ENCODE measurements at places on chromosomes 13 and 19.

- no peak for DNase-seq
Measured at GRCh38 chr19:33558856-33559255, 37.3 kb upstream of the PEPD start.

- DNase-seq, result no peak
Measured at GRCh38 chr19:44891016-44891882, at the start of gene TOMM40. TSS of gene TOMM40 (plus strand) at chr19:44891254. CDS start at chr19:44891416, 162 bp downstream.

DNA sequence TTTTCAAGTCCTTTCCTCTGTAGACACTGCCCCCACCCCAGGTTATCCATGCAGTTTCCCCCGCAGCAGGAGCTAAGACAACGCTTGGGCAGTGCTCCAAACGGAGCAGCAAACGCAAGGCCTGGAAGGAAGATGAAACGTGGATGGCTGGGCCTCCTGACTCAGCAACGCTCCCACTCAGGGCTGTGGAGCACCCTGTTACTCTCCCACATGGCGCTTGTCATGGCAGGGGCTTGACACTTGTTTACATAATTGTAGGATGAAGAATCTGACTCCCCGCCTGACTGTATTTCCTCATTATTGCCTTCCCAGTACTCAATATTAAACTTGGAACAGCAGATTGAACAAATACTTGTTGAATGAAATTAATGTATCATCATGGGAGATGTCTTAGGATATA lies 799 bp upstream of the C1QTNF9B start:
- no peak for DNase-seq

DNA sequence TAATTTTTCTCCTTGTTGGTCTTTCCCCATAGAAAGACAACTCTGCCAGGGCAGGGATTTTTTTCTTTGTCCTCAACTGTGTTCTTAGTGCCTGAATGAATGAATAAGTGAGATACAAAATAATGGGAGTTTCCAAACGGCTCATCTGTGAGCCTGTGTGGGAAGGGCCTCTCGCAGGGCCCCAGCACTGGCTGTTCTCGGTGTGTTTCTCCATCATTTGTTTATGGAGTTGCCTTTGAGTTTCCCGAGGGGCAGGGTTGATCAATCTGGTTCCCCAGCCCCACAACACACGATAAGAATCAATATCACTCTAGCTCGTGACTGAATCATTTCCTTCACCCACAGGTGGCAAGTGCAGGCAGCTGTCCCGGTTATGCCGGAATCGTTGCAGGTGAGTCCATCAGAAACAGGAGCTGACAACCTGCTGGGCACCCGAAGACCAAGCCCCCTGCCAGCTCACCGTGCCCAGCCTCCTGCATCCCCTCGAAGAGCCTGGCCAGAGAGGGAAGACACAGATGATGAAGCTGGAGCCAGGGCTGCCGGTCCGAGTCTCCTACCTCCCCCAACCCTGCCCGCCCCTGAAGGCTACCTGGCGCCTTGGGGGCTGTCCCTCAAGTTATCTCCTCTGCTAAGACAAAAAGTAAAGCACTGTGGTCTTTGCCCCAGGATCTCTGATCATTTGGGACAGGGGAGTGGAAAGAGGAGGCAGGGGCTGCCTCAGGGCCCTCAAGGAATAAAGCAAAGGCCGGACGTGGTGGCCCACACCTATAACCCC lies 14.9 kb downstream of the FXYD5 start:
- peak; percentile 53 for DNase-seq

- DNase-seq, result no peak
Measured at GRCh38 chr13:100824366-100824765, 149.8 kb upstream of the TMTC4 start.

DNA sequence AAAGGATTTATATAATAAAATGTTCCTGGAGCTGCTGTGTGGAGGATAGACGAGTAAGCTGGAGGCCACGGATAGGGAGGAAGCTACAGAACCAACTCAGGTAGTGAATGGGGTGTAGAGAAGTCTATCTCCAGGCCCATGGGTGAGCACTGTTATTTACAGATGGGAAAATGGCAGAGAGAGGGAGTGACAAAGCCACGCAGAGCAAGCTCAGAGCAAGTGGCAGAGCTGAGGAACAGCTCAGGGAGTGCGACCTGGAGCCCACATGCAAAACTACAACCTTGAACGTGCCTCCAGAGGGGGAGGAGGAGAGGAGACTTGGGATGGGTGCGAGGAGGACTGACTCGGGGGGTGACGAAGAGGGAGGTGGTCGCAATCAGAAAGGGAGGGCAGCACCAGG lies 13.4 kb upstream of the RSPH6A start:
- no peak for DNase-seq

GRCh38 chr19:40621966-40622772 lies 21.0 kb downstream of the LTBP4 start:
- DNase-seq, result no peak

DNA sequence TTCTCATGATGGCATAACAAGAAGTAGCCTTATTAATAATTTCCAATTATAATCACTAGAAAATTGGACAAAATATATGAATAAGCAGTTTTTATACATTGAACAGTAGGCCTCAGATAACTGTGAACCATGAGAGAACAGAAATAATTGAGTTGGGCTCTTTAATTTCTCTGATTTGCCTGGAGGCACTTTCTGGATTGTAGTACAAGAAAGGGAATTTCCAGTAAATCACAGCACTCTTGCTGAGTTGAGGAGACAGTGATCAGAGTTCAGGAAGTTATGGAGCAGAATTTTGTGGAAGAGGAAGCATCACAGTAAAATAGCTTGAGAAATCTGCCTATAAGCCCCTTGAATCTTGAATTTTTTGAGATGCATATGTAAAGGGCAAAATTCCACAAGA lies 216.2 kb downstream of the MAB21L1 start:
- DNase-seq, result no peak

DNA sequence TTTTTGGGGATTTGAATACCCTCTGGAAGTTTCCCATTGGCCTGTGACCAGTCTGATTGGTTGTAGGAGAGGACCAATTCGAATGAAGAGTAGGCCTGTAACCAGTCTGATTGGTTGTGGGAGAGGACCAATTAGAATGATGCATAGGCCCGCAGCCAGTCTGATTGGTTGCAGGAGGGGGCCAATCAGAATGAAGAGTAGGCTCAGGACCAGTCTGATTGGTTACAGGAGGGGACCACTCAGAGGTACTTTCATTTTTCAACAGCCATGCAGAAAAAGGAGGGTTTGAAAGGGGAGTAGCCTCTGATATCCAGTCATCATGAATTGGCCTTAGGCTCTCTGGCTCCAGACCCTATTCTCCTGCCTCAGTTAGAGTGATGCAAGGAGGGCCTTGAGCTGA lies 30.4 kb upstream of the SLC1A5 start:
- DNase-seq, result no peak

- no peak for DNase-seq
Measured at GRCh38 chr19:5222821-5223321, 117.7 kb downstream of the PTPRS start.

DNA sequence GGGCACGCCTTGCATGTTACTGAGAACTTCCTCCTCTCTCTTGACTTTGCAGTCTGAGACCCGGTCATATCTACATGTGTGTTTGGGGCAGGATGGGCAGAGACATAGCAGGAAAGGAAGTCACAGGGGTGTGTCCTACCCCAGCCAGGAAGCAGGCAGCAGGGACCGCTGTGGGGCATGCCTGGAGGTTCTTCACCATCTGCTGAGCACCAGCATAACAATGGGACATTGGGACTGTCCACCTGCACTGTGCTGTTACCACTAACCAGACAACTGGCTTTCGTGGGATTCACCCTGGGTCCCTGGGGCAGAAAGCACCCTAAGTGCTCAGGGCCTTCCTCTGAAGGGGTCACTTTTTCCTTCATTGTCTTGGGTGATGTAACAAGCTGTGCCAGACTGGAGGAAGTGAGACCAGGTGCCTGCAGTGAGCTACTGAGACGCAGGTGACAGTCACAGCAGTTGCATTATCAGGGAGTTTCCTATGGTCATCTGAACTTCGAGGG lies 2.6 kb upstream of the HAUS5 start:
- DNase-seq, result no peak

DNA sequence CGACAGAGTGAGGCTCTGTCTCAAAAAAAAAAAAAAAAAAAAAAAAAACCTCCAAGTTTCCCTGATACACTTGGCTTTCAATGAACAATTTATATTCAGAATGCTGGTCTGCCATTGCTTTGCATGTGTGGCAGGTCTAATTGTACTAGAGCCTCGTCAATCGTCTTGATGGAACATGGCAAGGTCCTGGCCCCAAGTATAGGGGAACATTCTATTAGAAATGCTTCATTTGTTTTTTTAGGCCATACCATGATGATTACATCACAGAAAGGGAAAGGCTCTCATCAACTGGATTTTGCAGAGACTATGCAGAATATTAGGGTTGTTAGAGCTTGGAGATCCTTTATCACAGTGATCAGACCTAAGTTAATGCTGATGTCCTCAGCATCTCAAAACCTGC lies 28.0 kb downstream of the SPRY2 start:
- DNase-seq, result no peak

DNA sequence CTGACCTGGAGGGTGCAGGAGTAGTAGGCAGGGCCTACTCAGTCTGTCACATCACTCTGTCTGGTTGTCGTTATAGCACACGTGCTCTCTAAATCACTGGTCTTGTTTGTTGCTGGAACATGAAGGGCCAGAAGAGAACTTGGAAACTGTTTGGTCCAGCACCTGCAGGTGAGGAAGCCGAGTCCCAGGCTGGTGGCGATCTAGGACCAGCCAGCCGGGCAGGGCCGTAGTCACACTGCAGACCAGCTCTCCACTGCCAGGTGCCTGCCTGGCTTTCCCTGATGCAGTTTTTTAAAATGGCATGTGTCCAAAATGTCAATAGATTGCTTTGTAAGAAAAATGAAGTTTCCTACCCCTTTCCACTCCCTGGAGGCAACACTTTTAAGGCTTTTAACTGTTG lies 53.7 kb downstream of the GGACT start:
- no peak for DNase-seq

DNA sequence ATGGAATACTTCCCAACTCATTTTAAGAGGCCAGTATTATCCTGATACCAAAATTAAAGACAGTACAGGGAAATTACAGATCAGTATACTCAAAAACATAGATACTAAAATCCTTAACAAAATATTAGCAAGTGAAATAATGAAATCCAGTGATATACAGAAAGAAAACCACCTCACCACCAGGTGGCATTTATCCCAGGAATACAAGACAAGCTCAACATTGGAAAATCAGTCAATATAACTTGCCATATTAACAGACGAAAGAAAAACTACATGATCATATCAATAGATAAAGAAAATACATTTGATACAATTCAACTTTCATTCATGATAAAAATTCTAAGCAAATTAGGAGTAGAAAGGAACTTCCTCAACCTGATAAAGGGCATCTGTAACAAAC lies 6.7 kb upstream of the GNA15 start:
- no peak for DNase-seq

- no peak for DNase-seq
Measured at GRCh38 chr13:41182231-41182630, 12.1 kb downstream of the KBTBD7 start.

GRCh38 chr13:52738719-52739467 lies 727 bp downstream of the CNMD start:
- DNase-seq, result peak; percentile 75

- DNase-seq, result no peak
Measured at GRCh38 chr19:42134535-42135070, 2.4 kb upstream of the POU2F2 start.

GRCh38 chr13:35961461-35962220 lies 169.5 kb downstream of the DCLK1 start:
- DNase-seq, result no peak

- DNase-seq, result peak; percentile 75
Measured at GRCh38 chr13:42393573-42394360, 121.8 kb downstream of the AKAP11 start.

GRCh38 chr19:1650650-1651567 lies 1.5 kb downstream of the TCF3 start:
- DNase-seq, result peak; percentile 89

DNA sequence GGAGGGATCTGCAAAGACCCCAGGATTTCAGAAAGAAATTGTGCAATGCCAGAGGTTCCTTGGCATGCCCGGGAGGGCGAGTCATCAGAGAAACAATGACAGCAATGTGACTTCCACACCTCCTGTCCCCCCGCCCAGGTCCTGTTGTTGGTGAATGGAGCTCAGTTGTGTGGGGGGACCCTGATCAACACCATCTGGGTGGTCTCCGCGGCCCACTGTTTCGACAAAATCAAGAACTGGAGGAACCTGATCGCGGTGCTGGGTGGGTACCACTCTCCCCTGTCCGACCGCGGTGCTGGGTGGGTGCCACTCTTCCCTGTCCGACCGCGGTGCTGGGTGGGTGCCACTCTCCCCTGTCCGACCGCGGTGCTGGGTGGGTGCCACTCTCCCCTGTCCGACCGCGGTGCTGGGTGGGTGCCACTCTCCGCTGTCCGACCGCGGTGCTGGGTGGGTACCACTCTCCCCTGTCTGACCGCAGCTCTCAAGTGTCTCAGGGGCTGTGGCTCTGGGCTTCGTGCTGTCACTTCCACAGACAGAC lies 5.2 kb upstream of the F10 start:
- DNase-seq, result no peak

DNA sequence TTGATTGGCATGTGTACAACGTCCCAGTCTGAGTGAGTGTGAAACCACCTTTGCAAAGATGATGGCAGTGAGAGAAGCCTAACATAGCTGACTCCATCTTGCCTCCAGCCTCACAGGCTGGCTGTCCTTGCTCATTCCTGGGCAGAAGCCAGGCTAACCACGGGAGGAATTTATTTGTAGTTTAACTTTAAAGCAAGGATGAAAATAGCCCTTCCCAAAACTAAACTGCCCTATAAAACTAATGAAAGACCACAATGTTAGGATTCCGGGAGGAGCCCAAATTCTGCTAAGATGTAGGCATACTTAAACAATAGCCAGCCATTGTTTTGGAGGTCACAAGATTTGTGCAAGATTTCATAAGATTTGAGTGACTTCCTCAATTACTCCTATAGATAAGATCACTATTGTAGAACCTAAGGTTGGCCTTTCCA lies 96.6 kb upstream of the LSM14A start:
- no peak for DNase-seq

DNA sequence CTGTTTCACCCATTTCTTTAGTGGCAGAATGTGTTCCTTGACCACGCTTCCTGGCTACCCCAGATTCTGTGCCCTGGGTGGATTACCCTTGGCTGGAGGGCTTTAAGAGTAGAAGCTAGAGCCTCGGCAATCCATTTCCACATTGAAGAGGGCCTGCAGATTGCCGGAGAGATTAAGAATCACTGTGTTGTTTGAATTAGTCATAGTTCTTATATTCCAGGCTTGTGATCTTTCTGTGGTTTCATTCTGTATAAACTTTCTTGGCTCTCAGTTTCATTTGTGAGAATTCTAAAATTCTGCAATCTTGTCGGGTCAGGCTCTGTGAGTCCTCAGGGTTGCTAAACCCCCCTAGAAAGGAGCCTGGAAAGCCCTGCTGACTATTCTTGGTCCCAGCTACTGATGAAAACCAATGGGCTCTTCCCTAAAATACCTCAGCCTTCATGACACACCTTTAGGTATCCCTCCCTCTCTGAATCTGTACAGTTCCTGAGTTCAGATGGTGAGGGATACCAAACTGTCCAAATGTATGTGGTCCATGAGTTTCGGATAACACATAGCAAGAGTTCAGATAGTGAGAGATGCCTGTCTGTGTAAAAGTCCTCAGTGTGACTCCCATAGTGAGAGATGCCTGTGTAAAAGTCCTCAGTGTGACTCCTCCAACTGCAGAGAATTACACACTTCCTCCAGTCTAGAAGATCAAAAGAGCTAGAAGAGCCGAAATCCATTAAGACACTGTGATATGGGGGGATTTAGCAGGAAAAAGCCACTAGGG lies 4.3 kb downstream of the PHF11 start:
- no peak for DNase-seq
